Hypothalamus (tissue), 51 donors: ENCODE measurements at places on chromosomes 4 and X.

DNA sequence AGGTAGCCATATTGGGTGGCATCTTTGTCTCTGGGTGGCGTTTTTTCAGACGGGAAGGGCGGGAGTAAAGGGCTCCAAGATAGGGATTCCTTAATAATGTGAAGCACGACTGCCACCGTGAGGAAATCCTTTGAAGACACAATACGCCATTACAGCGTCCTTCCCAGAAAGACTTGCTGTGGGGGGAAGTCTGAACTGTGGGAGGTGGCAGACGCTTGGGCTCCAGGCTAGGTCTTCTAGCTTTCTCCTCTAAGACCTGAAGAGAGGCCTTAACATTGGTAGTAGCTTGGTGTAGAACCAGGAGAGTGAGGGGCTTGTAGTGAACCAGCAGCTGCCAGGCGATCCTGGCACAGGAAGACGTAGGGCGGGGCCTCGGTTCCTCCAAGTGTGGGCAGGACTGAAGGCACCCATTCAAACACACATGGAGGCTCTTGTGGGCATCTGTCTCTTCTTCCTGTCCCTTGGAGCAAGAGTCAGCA, 197.3 kb downstream of the OR13H1 start:
- peak; percentile 78 for DNase-seq

- DNase-seq, result no peak
These were observed 3.3 kb upstream of the ZNF518B start for GRCh38 chr4:10460313-10461047.

- no peak for DNase-seq
These were observed 613.5 kb downstream of the IQCM start for GRCh38 chr4:149202117-149202516.

- DNase-seq, result no peak
These were observed 854.4 kb upstream of the AGA start for GRCh38 chr4:178296669-178297068.

DNA sequence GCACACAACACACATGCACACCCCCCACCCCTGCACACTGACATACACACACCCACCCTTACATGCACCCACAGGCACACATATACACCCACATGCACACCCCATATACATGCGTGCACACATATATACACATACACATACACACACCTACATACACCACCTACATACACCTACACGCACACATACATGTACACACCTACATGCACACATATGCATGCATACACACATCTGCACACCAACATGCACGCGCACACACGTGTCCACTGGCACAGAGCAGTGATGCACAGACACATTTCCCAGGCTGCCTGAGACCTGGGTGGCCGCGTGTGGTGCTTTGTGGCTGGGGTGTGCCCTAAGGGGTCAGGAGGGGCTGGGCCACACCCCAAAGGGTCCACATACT, 31.7 kb downstream of the FGFRL1 start:
- no peak for DNase-seq

DNA sequence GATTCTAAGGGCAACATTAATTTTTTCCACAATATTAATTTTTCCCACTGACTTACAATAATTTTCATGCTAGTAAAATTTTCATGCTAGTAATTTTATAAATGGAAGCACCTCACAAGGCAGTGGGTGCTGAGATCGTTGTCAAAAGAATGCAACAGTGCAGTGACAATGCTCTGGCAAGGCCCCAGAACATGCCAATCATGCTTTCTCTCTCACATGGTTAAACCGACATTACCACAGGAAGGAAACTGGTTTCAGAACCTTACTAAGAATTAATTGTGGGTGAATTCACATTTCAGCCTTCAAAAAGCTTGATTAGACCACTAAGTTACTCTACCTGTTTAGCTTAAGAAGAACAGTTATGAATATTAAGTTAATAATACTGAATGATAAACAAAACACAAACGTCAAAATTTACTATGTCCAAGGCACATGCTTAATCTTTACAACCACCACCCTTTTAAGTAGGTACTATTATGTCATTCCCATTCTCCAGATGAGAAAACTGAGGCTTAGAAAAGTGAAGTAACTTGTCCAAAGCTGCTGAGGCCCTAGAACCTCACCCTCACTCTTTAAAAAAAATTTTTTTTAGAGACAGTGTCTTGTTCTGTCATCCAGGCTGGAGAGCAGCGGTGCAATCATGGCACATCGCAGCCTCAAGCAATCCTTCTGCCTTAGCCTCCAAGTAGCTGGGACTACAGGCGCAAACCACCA, 10.0 kb upstream of the OPHN1 start:
- no peak for DNase-seq

DNA sequence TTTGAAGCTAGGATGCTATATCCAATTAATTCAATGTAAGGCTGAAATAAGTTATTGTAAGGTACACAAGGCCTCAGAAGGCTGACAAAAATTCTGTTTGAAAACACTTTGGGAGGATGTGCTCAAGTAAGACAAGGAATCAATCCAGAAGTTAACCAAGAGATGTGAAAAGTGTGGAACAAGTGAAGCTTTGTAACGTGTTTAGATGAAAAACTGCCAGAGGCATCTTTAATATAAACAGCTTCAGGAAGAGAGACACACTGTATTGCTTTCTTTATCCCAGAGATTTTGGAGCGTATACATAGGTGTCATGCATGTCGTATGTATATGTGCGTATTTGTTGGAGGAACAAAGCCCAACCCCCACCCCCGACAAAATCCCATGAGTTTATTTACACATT, 28.3 kb upstream of the YTHDC1 start:
- DNase-seq, result no peak

DNA sequence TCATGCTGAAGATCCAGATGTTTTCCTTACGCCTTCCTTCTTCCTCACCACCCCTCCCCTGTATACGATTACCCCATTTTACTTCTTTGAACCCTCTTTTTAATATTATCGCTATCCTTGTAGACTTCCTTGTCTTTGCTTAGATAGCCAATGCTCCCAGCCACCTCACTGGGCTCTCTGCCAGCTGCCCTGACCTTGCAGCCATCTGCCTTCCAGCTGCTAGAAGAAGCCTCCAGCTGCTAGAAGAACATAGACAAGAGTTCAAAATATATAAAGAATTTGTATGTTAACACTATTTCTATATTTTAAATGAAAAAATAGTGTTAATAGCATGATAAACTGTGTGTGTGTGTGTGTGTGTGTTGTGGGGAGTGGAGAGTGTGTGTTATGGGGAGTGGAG, 374.7 kb downstream of the ANKRD50 start:
- no peak for DNase-seq

GRCh38 chr4:185560316-185560715, 25.0 kb upstream of the PDLIM3 start:
- no peak for DNase-seq

GRCh38 chr4:40316333-40316781, 18.8 kb upstream of the CHRNA9 start:
- no peak for DNase-seq

- DNase-seq, result no peak
These were observed 669 bp downstream of the OTOP1 start for GRCh38 chr4:4225915-4226605.

GRCh38 chrX:80432863-80433262, 12.6 kb downstream of the TENT5D start:
- DNase-seq, result no peak

- no peak for DNase-seq
These were observed 501.9 kb upstream of the ZFP42 start for GRCh38 chr4:187493661-187494060.

GRCh38 chr4:153005899-153006381, 69.8 kb downstream of the FHDC1 start:
- no peak for DNase-seq

DNA sequence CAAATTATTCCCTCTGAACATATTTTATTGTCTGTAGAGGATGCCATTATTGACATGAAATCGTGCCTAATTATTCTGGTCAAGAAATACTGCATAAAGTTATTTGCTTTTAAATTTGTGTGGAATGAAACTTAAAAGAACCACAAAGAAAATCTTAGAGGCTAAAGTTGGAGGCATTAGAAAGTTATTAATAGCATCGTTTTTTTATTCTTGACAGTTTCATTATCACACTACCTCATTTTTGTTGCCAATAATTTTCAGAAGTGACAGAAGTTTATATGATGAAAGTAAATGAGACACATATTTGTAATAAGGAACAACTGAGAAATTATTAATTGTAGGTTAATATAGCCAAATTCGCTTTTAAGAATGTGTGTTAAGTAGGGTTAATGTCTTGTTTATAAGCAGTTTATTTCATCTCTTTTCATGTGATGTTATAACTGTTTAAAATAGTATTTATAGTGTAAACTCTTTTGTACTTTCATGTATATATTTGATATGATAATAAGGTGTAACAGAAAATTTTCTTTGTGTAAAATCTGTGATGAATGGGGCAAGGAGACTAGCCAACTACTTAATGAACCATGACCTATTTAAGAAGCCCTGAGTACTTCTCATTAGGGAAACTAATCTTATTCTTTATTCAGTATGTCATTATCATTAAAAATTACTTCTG, 54.5 kb upstream of the GRIA2 start:
- no peak for DNase-seq

GRCh38 chr4:25484243-25484721, 107.2 kb downstream of the ANAPC4 start:
- DNase-seq, result no peak

DNA sequence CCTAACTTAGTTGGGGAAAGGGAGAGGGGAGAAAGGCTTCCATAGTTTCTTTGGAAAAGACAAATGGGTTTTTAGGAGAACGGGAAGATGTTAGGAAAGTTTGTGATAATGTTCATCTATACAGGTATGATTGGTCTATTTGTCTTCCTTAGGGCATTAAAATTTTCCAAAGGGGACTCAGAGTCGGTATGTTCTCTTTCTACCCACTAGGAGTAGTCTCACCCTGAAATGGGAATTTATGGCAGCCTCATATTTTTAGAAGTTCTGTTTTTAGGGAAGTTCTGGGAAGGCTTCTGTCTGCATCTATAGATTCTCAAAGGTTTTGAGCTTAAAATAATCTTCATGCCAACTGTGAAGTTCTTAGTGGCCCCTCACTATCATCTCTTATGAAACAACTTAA, 637.3 kb downstream of the ADGRL3 start:
- DNase-seq, result no peak

DNA sequence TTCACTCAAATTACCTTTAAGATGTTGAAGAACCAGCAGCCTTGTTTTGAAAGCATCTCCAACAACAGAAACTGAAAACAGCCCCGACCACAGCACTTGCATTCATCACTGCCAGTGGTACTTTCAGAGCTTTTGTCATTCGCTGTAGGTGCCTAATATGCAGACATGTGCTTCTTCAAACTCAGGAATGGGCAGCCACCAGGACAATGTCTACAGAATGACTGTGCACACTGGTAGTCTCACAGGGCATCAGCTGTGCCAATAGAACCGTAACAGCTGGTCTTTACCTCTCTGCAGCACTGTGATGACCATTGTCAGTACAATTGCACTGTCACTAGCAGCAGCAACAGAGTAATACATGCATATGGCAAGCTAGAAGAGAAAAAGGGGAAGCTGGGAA, 1149.7 kb downstream of the STPG2 start:
- no peak for DNase-seq
